ENCODE measurements at places on chromosomes 2 and 18.

DNA sequence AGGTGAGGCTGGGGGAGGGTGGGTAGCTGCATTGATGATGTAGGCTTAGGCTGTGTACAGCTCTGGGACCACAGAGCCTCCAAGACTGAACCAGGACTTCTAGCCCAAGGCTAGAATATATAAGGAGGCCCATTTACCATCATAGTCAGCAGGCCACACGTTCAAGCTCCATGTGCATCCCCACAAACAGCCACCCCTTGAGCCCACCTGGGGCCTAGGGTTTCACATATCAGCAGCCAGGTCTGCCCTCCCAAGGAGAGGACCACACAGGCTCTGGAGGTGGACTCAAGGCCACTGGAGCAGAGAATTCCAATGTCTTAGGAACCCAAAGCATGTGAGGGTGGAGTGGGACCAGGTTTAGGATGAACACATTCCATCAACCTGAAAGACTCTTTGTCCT, 230.5 kb downstream of the TTC32 start:
- no peak for DNase-seq

DNA sequence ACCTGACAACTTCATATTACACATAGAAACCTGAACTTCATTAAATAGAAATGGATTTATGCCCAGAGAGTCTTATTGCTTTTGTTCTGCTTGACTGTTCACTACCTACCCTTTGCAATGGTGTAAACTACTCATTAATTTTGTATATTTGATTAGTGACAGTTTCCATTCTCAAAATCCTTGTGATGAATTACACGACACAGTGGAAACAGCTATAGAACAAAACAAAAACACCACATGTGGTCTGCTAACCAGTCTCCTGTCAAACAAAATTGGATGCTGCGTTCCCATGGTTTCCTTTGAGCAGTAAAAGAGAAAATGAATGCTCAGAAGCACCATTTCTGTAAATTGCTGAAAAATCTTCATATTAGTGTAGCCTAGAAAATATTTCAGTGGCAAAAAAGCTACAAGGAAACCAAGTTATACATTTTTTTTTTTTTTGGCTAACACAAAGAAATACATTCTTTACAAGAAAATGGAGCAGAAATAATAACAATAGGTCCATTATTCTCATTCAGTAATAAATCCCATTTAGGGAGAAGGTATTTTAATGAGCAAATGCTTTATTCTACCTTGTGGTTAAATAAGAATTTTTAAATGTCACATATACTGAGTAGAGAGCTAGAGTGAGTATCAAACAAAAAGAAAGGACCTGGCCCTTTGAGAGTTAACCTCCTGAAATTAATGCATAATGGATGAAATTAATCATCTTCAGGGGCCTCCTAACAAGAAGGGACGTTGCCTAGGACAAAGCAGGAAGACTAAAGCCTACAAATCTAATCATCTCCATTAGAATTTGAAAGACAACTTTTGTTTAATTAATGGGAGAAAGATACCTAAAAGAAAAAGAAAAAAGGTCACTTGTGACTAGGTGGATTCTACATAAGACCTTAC, 355.1 kb upstream of the ZC3H15 start:
- no peak for DNase-seq

GRCh38 chr2:95287806-95288205, 9.3 kb upstream of the KCNIP3 start:
- no peak for DNase-seq

- no peak for DNase-seq
These were observed 964.9 kb upstream of the KLHL29 start for GRCh38 chr2:22420076-22420475.

GRCh38 chr2:181285116-181285515, 172.1 kb upstream of the ITGA4 start:
- DNase-seq, result no peak

- DNase-seq, result no peak
These were observed 14.7 kb downstream of the RALB start for GRCh38 chr2:120267348-120267747.

GRCh38 chr2:12219761-12220160, 473.3 kb downstream of the LPIN1 start:
- no peak for DNase-seq

DNA sequence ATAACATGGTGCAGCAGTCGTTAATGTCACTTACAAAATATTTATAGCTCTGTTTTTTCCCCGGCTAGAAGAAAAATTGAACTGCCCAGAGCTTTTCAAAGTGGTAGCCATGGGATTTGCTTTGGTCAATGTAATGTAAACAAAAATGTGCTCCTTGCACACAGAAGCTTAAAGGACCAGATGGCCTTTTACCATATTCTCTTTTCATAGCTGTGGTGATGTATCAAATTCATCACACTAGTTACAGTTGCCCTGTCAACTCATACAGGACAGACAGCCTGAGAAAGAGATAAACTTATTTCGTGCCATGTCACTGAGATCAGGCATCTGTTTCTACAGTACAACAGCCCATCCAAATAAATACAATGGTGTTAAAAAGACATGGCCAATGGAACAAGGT, 368.1 kb upstream of the CDH19 start:
- no peak for DNase-seq

DNA sequence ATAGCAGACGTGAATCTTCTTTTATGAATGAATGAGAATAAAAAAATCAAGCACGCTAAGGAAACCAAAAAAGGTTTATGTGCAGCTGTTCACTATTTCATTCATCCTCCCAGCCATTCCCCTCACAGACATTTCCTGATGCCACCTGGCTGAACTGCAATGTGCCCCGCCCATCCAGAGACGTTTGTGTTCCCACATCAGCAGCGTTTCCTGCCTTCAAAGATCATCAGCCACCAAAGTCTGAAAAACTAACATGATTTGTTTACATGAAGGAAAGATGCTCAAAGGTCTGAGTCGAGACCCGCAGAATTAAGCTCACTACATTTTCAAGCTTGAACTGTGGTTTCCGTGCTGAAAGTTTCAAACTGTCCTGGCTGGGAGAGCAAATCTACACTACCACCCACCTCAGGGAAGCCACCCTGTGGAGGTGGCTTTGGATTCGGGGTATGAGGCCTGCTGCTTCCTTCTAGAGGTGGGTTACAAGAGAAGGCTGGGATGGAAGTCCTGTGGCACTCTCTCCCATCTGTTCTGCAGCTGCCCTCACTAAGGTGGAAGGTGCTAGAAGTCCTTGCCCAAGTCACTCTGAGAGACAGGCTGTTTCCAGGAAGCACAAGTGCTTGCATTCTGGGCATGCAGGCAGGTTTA, 201.3 kb upstream of the OSR1 start:
- DNase-seq, result no peak

GRCh38 chr18:54134053-54134452, 90.4 kb downstream of the MBD2 start:
- peak; percentile 26 for DNase-seq

- DNase-seq, result no peak
These were observed 309.5 kb upstream of the CCDC68 start for GRCh38 chr18:55268628-55269275.

DNA sequence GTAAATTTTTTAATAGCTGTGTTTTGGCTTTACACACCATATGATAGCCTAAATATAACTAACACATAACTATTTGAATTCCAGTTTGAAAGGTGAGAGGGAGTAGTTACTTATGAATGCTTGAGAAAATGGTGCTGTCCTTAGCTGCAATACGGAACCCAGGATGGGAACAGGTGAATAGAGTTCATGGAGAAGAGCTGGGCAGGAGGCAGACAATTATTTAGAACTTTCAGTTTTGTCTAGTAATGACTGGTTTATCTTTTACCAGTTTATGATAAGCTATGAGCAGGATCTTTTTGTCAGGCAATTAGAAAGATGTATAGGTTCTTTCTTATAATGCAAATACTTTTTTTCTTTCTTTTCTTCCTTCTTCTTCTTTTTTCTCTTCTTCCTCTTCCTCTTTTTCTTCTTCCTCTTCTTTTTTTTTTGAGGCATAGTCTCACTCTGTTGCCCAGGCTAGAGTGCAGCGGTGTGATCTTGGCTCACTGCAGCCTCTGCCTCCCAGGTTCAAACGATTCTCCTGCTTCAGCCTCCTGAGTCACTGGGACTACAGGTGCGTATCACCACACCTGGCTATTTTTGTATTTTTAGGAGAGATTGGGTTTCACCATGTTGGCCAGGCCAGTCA, 25.9 kb downstream of the UBR3 start:
- DNase-seq, result no peak

- no peak for DNase-seq
These were observed 171.0 kb downstream of the HRH4 start for GRCh38 chr18:24631243-24632025.

DNA sequence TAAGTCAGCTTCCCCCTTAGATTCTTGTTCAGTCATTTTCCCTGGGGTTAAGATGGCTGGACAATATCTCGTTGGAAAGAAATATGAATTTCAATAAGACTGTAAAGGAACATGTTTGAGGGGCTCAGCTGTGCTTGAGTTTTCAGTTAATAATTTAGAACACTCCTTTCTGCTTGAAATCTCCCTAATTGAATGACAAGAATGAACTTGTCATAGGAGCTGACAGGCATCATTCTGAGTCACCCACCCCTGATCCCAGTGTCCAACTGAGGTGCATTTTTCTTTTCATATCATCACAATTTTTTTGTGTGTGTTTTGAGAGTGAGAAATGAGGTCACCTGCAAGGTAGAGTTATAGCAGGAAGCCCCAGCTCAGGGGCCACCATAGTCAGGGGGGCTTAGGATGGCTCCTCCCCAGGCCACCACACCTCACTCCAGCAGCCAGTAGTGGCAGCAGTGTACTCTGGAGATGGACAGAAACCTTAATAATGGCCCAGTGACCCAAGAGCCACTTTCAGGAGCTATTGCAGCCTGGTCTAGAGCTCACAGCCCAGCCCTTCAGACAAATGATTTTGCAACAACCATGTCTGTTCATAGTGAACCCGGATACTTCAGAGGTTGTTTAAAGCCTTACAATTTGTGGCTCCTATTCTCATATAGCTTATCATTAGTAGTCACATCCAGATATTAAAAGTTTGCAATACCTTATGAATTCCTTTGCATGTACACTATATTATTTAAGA, 174.5 kb downstream of the MAIP1 start:
- no peak for DNase-seq

GRCh38 chr18:77486985-77487384, 237.3 kb downstream of the GALR1 start:
- DNase-seq, result no peak

- DNase-seq, result no peak
These were observed 170.9 kb downstream of the ZNF521 start for GRCh38 chr18:25180973-25181548.

- DNase-seq, result peak; percentile 30
These were observed 31.5 kb upstream of the TMBIM1 start for GRCh38 chr2:218323526-218324472.

DNA sequence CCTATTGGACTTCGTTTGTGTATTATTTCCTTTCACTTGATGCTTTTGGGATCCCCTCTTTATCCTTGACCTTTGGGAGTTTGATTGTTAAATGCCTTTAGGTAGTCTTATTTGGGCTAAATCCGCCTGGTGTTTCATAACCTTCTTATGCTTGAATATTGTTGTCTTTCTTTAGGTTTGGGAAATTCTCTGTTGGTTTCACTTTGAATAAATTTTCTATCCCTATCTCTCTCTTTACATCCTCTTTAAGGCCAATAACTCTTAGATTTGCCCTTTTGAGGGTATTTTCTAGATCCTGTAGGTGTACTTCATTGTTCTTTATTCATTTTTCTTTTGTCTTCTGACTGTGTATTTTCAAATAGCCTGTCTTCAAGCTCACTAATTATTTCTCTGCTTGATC, 354.7 kb downstream of the PARD3B start:
- no peak for DNase-seq

GRCh38 chr2:16407358-16407757, 258.3 kb downstream of the CYRIA start:
- DNase-seq, result no peak

GRCh38 chr2:191318729-191319078, 73.5 kb downstream of the MYO1B start:
- DNase-seq, result peak; percentile 83

- DNase-seq, result no peak
These were observed 170.0 kb upstream of the GALNT5 start for GRCh38 chr2:157087373-157088002.

DNA sequence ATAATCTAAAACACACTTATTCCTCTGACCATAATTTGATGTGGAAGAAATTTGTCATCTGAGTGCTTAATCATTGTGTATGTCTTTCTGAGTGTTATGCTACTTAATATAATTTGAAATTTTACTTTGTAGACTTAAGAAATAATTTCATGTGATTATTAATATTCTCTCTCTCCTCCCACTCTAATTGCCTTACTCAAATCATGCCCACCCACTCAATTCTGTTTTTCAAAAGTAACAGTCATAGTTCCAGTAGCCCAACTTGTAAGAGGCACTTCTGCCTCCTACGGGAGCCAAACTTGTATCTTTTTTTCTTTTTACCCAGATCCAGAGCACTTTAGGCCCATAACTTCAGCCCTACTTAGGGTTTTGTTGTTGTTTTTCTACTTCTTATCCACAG, 18.5 kb upstream of the KYNU start:
- DNase-seq, result no peak

GRCh38 chr2:133644846-133645245, 76.6 kb upstream of the NCKAP5 start:
- no peak for DNase-seq

DNA sequence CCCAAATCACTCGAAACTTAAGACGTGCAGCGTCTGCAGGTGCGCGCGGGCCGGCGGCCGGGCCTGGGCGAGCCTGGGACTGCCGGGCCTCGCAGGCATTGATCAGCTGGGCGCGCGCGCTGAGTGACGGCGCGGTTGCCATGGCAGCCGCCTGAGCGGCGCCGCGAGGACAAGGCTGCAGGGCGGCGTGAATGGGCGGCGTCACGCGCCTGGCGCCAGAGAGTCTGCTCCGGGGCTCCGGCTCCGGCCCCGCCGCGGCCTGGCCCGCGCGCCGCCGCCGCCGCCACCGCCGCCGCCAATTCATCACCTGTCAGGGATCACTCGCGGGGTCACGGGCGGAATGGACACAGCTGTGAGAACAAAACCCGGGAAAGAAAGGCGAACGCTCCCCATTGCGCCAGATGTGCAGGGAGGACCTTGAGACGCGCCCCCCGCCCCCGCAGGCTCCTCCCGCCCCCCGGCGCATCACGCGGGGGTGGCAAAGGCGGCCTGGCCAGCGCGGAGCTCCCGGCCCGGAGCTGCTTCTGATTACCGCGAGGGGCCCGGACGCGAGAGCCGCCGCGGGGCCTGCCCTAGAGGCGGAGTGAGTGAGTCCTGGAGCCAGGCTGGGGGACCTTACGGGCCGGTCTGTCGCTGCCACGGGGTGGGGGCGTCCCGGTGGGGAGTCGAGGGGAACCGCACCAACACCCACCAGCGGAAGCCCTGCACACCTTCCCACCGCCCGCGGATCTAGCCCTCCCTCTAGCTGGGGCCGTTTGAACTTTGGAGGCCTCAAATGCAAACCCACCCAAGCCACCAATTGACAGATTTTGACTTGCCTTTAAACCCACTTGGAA, 2.9 kb upstream of the ID2 start:
- DNase-seq, result peak; percentile 88

DNA sequence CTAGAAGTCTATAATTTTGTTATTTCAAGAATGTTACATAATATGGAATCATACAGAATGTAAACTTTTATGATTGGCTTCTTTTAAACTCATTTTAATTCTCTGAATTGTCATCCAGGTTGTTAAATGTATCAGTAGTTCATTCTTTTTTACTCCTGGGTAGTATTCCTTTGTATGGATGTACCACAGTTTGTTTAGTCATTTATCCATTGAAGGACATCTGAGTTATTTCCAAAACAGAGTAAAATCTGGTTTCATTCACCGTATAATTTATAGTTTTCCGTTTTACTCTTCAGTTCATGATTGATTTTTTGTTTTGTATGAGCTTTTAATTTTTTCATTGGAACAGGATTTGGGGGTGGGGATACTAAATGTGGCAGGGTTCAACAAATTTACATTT, 132.4 kb downstream of the PMS1 start:
- no peak for DNase-seq
